SK-N-SH (cell line): ENCODE measurements at places on chromosomes 5 and 9.

GRCh38 chr5:168826246-168826725 is 247.1 kb upstream of the PANK3 start:
- H3K27me3 ChIP-seq, result no peaks in the 10 kb centered on the region
- H3K4me1 ChIP-seq, result no peaks in the 10 kb centered on the region; the same call in 1 of the 2 replicates
- peak overlapping the region; percentile 87 for H3K27ac ChIP-seq
- H3K36me3 ChIP-seq, result peaks cover 78% of the 10 kb centered on the region
- H3K4me3 ChIP-seq, result no peak overlapping the region
- DNase-seq, result peak; percentile 41

DNA sequence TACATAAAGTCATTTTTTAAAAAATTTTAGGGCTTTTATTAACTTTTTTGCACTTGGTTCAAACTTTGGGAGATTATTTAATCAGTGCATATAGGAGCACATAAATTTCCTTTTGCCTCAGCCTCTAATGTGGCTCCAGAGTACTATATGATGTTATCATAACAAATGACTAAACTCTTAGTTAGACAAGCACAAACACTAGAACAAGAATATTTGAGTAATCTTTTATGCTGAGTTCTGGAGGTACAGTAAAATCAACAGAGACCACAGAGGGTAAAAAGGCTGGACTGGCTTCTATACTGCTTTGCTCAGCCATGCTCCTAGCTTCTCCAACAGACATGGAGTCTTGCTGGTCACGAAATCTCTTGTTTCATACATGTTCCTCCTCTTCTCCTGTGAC is 52.5 kb upstream of the SGCD start:
- DNase-seq, result no peak
- H3K36me3 ChIP-seq, result no peaks in the 10 kb centered on the region
- no peaks in the 10 kb centered on the region for H3K4me1 ChIP-seq

DNA sequence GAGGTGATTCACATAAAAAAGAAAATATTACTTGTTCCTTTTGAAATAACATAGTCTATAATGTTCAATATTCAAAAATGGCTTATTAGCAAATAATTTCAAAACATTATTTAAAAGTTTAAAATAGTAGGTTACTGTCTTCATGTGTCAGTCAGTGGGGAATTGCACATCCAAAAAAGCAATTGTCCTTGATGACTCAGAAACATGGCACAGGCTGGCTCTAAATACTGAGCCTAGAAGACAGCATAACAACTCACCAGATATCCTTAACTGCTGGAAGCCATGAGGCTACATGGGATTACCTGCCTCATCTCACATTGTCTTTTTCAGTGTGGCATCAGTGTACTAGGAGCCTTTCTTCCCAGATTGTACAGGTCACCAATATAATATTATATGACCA is 439.5 kb upstream of the RGMB start:
- no peaks in the 10 kb centered on the region for H3K27me3 ChIP-seq
- no peaks in the 10 kb centered on the region for H3K36me3 ChIP-seq
- H3K4me1 ChIP-seq, result no peaks in the 10 kb centered on the region
- no peak overlapping the region for H3K4me3 ChIP-seq

DNA sequence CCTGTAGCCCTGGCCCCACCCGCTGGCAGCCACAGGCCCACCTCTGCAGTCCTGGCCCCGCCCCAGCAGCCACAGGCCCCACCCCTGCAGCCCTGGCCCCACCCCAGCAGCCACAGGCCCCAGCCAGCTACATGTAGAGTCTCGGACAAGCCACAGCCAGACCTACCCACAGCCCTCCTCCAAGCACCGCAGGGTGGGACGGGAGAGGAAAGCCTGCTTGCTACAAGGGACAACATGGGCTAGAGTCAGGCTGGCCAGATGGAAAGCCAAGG is 49.5 kb upstream of the SARDH start:
- H3K27ac ChIP-seq, result no peak overlapping the region
- H3K4me3 ChIP-seq, result no peak overlapping the region
- no peaks in the 10 kb centered on the region; the same call in 1 of the 2 replicates for H3K4me1 ChIP-seq
- H3K36me3 ChIP-seq, result peaks cover 30% of the 10 kb centered on the region; the same call in 1 of the 2 replicates
- H3K27me3 ChIP-seq, result no peaks in the 10 kb centered on the region

- H3K36me3 ChIP-seq, result no peaks in the 10 kb centered on the region
- H3K4me3 ChIP-seq, result no peak overlapping the region
- peaks cover 42% of the 10 kb centered on the region for H3K27me3 ChIP-seq
- H3K27ac ChIP-seq, result no peak overlapping the region
- no peaks in the 10 kb centered on the region for H3K4me1 ChIP-seq
These were observed 349.6 kb upstream of the IRX2 start for GRCh38 chr5:3100921-3101551.

GRCh38 chr5:176414704-176415103 is 1.6 kb downstream of the CLTB start:
- no peak overlapping the region for H3K4me3 ChIP-seq
- H3K27me3 ChIP-seq, result no peaks in the 10 kb centered on the region
- H3K36me3 ChIP-seq, result peaks cover 3% of the 10 kb centered on the region; the same call in 1 of the 2 replicates
- H3K27ac ChIP-seq, result no peak overlapping the region
- no peak for DNase-seq
- H3K4me1 ChIP-seq, result no peaks in the 10 kb centered on the region; the same call in 1 of the 2 replicates

DNA sequence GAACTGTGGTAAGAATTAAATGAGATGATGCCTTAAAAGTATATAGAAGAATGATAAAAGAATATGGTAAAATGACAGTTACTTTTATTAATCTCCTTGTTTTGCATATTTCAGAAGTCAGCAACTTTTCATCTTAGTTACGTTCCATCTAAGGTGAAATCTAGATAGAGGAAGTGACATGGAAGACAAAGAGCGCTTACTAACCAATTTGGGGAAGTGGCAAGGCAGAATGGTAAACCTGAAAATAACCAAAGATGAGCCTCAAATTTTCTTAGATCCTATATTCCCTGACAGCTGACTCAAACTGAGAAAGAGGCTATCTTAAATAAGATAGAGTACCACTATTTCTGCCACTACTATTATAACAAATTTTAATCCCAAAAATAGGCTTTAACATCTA is 52.5 kb downstream of the FGF10 start:
- no peak for DNase-seq
- H3K27me3 ChIP-seq, result no peaks in the 10 kb centered on the region
- H3K36me3 ChIP-seq, result no peaks in the 10 kb centered on the region
- H3K27ac ChIP-seq, result no peak overlapping the region
- no peak overlapping the region for H3K4me3 ChIP-seq

DNA sequence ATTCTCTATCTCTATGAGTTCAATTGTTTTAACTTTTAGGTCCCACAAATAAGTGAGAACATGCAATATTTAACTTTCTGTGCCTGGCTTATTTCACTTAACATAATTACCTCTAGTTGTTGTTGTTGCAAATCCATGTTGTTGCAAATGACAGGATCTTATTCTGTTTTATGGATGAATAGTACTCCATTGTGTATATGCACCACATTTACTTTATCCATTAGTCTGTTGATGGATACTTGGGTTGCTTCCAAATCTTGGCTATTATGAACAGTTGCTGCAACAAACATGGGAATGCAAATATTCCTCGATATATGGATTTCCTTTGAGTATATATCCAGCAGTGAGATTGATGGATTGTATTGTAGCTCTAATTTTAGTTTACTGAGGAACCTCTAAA is 36.3 kb downstream of the MEGF9 start:
- H3K4me1 ChIP-seq, result peaks cover 2% of the 10 kb centered on the region; the same call in 1 of the 2 replicates
- no peaks in the 10 kb centered on the region for H3K36me3 ChIP-seq
- DNase-seq, result no peak
- no peaks in the 10 kb centered on the region for H3K27me3 ChIP-seq
- no peak overlapping the region for H3K27ac ChIP-seq
